ENCODE measurements at places on chromosomes 12 and 14.

GRCh38 chr14:91284791-91285548 is 40.5 kb upstream of the GPR68 start:
- DNase-seq: no peak

DNA sequence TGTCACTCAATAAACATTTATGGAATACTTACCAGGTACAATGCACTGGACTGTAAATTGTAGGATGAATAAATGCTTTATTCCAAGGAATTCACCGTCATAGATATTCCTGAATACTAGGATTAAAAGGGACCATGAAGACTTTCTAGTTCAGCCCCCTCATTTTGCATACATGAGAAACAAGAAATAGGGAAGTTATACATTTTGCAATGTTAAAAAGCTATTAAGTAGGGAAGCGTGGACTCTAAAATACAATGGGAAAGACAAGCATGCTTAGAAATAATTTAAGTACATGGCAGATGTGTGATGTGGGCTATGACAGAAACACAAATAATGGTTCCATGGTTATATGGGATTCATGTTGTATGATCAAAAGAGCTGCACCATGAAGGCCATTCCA is 89.4 kb upstream of the SYT10 start:
- no peak for DNase-seq

GRCh38 chr14:101230851-101231550 is 327.5 kb upstream of the RTL1 start:
- no peak for DNase-seq

GRCh38 chr12:131357920-131358319 is 353.0 kb upstream of the SFSWAP start:
- DNase-seq: no peak

- DNase-seq: no peak
Measured at GRCh38 chr12:63224396-63224795, 73.4 kb upstream of the AVPR1A start.

GRCh38 chr12:42125388-42125767 is 19.3 kb downstream of the GXYLT1 start:
- no peak for DNase-seq

DNA sequence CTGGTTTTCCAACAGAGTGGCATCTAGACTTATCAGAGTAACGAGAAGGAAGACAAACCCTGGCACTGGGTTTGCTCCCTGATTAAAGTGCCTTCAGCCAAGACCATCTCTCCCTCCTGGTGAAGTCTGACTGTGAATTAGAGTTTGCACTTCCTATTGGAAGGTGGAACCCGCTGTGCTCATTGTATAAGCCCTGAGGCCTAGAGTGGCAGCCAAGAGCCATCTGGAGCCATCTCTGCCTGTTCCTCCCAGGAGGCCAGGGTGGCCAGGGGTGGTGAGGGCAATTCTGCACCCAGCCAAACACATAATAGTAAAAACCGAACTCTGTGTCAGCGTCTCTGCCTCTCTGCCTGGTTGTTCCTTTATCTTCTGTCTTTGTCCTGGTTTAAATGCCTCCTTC is 25.0 kb downstream of the MFAP5 start:
- no peak for DNase-seq

- DNase-seq: no peak
Measured at GRCh38 chr14:99579120-99579836, 24.7 kb downstream of the CCDC85C start.

- no peak for DNase-seq
Measured at GRCh38 chr14:96514694-96515093, 12.5 kb downstream of the PAPOLA start.

GRCh38 chr12:11949738-11950411 is 120.9 kb upstream of the BCL2L14 start:
- DNase-seq: no peak

- no peak for DNase-seq
Measured at GRCh38 chr12:42760550-42760949, 171.0 kb upstream of the PRICKLE1 start.

- DNase-seq: no peak
Measured at GRCh38 chr12:4589941-4590340, 27.9 kb downstream of the DYRK4 start.

DNA sequence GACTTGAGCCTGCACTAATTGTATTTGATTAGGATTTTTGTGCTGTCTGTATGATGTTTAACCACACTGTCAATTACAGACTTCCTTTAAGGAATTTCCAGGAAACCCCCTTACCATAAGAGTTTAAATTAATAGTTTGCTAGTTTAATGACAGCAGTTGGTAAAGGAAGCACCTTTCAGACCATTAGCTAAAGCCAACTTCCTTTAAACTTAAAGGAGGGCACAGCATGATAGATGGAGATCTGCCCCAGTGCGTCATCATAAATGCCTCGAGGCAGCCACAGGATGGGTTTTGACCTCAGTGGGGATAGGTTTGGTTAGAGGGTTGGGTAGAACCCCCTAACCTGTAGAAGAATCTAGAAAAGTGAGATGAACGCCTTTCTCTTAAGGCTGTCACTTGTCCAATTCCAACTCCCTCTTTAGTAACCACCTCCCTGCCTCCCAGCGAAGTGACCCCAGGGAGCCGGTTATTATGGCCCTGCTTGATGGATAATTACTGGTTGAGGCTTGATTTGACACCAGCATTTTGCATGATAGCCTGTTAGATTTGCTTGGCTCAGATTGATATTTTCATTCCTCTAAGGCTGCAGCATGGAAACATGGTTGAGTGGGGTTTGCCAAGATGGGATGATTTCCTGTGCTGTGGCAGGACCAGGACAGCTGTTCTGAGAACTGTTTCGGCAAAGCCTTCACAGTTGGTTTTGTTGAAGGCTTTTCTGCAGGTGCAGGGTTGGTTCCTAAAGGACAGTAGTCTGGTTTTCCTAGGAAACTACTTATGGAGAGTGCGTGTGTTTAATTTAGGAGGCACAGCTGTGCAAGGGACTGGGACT is 62.7 kb downstream of the CHST11 start:
- DNase-seq: peak; percentile 51

DNA sequence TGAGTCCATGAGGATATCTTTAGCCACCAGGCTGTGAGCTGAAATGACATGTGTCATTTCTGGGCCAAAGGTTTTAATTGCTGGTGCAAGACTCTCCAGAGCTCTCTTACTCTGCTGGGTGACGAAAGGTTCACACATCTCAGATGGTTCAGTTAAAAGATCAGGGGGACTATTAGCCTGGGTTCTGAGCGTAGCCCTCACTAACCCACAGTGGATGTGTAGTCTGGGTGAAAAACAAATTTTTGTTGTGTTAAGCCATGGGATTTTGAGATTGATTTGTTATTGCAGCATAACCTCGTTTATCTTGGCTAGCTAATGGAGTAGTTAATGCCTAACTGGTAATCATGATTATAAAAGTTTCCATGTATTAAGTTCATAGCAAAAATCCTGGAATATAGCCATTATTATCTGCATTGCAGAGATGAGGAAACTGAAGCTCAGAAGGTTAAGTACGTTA is 251.5 kb downstream of the RMST start:
- DNase-seq: no peak

DNA sequence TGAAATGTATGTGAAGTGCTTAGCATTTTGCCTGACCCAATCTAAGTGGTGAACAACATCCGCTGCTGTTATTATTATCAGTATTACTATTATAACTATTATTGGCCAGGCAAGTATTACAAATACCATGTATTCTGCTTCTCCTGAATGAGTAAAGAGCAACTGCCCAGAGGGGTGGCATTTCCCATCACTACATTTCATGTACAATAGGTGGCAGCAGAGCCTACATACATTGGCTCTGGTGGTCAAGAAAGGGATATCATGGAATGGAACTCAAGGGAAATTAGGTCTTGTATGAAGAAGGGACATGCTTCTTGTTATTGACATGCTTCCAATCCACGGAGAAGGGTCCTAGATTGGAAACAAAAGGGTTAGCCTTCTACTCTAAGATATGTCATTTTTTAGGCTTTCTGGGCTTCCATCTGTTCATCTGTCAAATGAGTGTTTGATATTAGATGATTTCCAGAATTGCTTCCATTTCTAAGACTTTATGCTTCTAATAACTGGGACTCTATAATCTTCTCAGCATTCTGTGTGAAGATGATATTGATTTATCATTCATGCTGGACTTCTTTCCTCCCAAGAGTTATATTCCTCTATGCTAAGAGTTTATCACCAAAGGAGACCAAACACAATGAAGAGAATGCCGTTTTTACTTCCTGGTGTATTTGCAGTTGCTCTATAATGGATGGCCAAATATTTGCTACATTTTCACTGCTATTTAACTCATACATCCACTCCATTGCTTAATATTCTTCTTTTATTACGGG is 239.1 kb downstream of the SSPN start:
- peak; percentile 6 for DNase-seq

DNA sequence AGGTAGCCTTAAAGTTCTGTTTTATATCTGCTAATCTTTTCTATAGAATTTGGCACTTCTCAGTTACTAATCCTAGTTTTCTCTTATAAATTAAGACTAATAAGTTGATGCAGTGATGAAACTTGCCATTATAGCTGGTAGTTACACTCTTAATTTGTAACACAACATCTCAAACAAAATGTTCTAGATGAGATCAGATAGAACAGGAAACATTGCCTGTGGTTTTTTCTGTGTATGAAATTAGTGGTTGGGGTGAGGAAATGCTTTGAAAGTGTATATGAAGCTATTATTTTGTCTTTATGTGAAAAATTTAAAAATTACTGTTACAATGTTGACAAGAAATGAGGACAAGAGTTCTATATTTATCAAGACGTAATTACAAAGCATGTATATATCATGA is 91.9 kb downstream of the PCNX1 start:
- peak; percentile 68 for DNase-seq

DNA sequence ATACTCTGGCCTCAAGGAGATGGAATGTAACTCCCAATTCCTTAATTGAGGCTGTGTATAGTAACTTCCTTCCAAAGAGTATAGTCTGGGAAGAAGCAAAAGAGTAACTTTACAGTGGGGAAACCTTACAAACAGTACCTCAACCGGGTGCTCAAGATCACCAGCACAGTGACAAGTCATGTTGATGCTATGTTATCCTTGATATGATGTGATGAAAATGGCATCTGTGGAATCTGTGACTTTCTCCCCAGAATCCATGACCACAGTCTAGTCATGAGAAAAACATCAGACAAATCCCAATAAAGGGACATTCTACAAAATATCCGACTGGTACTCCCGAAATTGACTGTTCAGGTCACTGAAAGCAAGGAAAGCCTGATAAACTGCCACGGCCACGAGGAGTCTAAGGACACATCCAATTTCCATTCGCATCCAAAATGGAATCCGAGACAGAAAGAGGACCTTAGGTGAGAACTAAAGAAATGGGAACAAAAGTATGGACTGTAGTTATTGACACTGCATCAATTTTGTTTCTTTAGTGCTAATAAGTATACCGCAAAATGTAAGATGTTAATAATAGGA is 97.3 kb upstream of the FRMD6 start:
- no peak for DNase-seq

DNA sequence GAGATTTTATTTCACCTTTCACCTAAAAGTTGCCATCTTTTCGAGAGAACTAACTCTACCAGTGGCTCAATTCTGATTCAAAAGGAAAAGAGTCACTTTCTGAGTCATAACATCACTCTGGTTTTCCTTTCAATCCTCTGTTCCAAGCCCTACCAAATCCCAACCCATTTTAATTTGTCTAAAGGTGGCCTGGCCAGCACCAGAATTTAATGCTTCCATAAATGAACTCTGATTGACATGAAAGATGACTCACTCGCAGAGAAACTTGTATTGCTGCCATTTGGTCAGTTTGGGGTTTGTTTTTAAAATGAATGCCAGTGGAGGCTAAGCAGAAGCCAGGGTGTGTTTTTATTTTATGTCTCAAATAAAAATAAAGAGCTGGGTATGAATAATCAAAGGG is 117.4 kb upstream of the SOX5 start:
- DNase-seq: no peak

- no peak for DNase-seq
Measured at GRCh38 chr12:66132408-66132807, 1.9 kb upstream of the LLPH start.

DNA sequence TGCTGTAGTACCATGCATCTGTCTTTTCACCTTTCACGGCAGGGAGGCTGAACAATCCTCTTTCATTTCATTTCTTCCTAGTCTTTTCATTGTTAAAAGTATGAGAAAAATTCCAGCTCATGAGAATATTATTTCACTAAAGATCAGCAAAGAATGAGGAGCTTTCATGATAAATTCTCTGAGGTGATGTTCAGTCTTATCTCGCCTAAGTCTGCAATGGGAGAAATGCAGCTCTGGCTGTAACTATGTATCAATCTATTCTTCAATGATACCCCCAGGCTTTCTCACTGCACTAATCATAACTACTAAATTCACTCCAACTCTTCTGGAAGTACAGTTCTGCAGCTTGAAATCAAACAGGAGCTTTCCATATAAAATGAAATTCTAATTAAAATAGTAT is 15.7 kb downstream of the FOXG1 start:
- no peak for DNase-seq

GRCh38 chr12:122513660-122514059 is 12.9 kb upstream of the ZCCHC8 start:
- no peak for DNase-seq

DNA sequence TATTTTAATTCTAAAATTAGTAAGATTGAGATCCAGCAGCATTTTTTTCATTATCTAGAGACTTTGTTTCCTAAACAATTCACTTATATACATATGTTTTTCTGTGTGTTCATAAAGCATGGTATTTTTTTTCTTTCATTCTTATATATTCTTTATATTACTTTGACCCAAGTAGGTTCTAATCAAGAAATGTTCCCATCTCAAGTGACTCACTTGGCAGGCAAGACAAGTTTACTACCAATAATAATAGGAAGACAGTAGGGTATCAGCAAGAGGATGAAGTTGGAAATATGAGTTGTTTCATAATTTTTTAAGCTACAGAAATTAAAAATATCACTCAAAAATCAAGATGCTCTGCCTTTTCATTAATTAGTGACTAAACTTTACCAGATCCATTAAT is 613.4 kb upstream of the ATP2B1 start:
- no peak for DNase-seq

- DNase-seq: no peak
Measured at GRCh38 chr14:85242666-85243065, 287.3 kb upstream of the FLRT2 start.

DNA sequence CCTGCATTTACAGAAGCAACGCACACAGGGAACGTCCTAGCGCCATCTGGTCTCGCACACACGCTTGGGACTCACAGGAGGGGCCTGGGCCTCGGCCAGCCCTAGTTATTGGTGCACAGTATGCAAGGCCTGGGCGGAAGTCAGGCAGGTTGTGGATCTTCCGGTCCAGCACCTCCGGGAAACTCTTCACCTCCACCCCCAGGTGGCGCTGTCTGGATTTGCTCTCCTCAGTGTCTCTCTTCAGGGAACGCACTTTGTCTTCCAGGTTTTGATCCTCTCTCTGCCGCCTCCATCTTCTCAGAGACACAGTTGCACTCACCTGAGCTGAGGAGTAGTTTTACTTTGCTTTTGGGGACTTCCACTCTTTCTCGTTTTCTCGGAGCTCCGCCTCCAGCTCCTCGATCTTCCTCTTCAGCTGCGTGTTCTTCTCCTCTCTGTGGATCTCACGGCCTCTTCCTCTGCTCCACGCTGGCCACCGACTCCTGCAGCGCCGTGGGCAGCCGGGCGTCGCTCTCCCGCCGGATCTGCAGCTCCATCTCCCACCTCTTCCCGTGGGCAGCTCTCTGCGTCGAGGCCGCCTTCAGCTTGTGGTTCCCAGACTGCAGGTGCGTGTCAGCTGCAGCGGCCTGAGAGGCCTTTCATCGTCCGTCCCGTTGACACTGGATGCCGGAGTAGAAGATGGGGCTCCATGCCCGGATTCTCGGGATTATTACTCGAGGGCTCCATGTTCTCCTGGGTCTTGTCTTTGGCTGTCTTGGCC is 933.8 kb downstream of the TMEM121 start:
- DNase-seq: peak; percentile 69

- no peak for DNase-seq
Measured at GRCh38 chr12:105922670-105923102, 216.1 kb downstream of the NUAK1 start.
